ENCODE measurements at places on chromosomes 4 and X. TPM values are rescaled to one million over a fixed set of nuclear protein-coding genes. Genes with fewer than 3 reads are reported as not detected.

The ARMCX2 gene
- 8.3 TPM for total RNA-seq

The RNF150 gene
- total RNA-seq: not detected

The PAGE2B gene
- total RNA-seq: not detected

The TMEM255A gene
- total RNA-seq: 0.18 TPM

The CRMP1 gene
- total RNA-seq: not detected

The KCNE5 gene
- total RNA-seq: 0.42 TPM

The YY2 gene
- 2.3 TPM for total RNA-seq

The EMCN gene
- not detected for total RNA-seq

The RASL11B gene
- 0.69 TPM for total RNA-seq

The KLHL4 gene
- not detected for total RNA-seq

The EDA gene
- not detected for total RNA-seq

The SRPX gene
- total RNA-seq: not detected

The PPARGC1A gene
- total RNA-seq: not detected

The DCAF8L2 gene
- total RNA-seq: not detected

The MTNR1A gene
- total RNA-seq: not detected

The TSPAN6 gene
- total RNA-seq: 0.07 TPM

The ETDA gene
- total RNA-seq: not detected

The MEPE gene
- not detected for total RNA-seq

The TBX22 gene
- total RNA-seq: not detected

The ZFP42 gene
- not detected for total RNA-seq

The DCHS2 gene
- 0.02 TPM for total RNA-seq

The ARMCX1 gene
- 0.42 TPM for total RNA-seq

The GRIA2 gene
- total RNA-seq: not detected

The GPR34 gene
- 0.24 TPM for total RNA-seq

The RIPPLY1 gene
- total RNA-seq: not detected

The LONRF3 gene
- 1.3 TPM for total RNA-seq

The ESX1 gene
- not detected for total RNA-seq

The EDA2R gene
- total RNA-seq: 0.15 TPM

The TLR10 gene
- 107 TPM for total RNA-seq

The TECRL gene
- total RNA-seq: not detected

The ETDB gene
- not detected for total RNA-seq

The EFHC2 gene
- total RNA-seq: not detected

The PCDH7 gene
- total RNA-seq: not detected

The IL2RG gene
- 264 TPM for total RNA-seq

The ADH1C gene
- total RNA-seq: not detected

The CENPVL1 gene
- not detected for total RNA-seq

The IL1RAPL1 gene
- total RNA-seq: not detected

The GPC4 gene
- total RNA-seq: 0.16 TPM

The GNRHR gene
- not detected for total RNA-seq

The GAGE12J gene
- not detected for total RNA-seq

The LANCL3 gene
- total RNA-seq: 0.12 TPM

The MSX1 gene
- not detected for total RNA-seq

The SPANXA2 gene
- not detected for total RNA-seq

The IL2 gene
- total RNA-seq: not detected

The PAGE2 gene
- total RNA-seq: not detected

The FAAH2 gene
- total RNA-seq: 3.1 TPM

Data from activated B cell treated with CpG ODN at 0.5 μM for 24 hours (primary cell).